AG04450 (cell line): ENCODE measurements at places on chromosomes 5 and 9.
A peak's percentile ranks its signal among the peaks of the same experiment; 100 is the strongest.

DNA sequence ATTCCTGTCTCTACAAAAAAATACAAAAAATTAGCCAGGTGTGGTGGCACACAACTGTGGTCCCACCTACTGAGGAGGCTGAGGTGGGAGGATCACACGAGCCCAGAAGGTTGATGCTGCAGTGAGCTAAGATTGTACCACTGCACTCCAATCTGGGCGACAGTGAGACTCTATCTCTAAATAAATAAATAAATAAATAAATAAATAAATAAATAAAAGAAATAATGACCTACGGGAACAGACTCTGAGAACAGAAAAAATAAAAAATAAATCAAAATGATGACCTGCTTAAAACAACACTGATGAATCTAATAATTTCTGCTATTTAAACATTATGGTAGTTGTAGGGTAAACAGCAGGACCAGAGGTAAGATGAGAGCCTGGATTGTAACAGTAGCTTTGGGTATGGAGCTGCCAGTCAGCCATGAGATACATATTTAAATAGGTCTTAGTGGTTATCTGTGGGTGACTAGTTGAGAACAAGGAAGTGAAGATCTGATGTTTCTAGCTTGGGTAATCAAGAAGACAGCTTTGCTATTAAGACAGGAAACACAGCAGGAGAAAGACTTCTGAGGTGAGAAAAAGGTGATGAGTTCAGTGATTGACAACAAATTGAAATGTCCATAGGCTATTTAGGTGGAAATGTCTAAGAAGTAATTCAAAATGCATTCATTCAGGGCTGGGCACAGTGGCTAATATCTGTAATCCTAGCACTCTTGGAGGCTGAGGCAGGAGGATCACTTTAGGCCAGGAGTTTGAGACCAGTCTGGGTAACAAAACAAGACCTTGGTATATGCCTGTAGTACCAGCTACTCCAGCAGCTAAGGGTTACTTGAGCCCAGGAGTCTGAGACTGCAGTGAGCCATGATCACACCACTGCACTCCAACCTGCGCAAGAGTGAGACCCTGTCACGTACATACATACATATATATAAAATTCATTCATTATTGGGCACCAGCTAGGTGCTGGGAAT, 11.0 kb downstream of the RNF145 start:
- no peak for DNase-seq

DNA sequence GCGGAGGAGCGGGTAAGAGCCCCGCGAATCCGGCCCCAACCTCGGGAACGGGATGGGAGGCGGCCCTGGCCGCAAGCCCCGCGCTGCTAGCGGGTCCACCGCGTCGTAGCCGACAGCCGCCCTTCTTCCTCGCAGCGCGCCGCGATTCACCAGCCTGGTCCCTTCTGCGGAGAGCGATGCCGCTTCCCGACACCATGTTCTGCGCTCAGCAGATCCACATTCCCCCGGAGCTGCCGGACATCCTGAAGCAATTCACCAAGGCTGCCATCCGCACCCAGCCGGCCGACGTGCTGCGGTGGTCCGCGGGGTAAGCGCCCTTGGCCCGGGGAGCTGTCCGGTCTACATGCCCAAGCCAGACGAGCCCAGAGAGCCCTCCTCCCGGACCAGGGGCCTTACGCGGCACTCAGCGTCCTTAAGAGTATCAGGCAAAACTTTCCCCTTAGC, 335 bp downstream of the ROPN1L start:
- DNase-seq: no peak

- DNase-seq: no peak
These were observed 978 bp upstream of the ADCY2 start for GRCh38 chr5:7394889-7395431.

DNA sequence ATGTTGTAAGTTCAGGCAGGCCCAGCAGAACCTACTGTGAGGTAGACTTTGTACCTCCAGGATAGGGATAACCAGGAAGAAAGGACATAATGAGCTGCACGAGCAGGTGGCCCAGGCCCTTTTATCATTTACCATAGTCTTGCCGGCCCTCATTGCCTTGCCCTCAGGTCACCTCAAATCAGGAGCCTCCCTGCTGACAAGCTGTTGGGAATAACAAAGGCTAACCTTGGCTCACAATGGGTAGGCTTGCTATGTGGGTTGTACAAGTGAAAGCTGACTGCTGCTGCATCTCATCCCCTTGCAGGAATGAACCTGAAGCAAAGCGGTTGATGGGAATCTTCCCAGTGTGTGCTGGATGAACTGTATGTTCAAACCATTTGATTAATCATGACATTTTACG, 159.5 kb upstream of the ACTBL2 start:
- DNase-seq: no peak

GRCh38 chr5:14996997-14997396, 125.4 kb upstream of the ANKH start:
- no peak for DNase-seq

- no peak for DNase-seq
These were observed 39.9 kb upstream of the CTSL start for GRCh38 chr9:87685871-87686519.

GRCh38 chr5:5198135-5198534, 58.0 kb downstream of the ADAMTS16 start:
- DNase-seq: no peak

- no peak for DNase-seq
These were observed 125.2 kb downstream of the RAPGEF6 start for GRCh38 chr5:131509801-131510200.

- no peak for DNase-seq
These were observed 271.0 kb downstream of the DNAH5 start for GRCh38 chr5:13673511-13673910.

- no peak for DNase-seq
These were observed 52.2 kb downstream of the SGCD start for GRCh38 chr5:156379206-156379605.

- no peak for DNase-seq
These were observed 38.0 kb upstream of the TCERG1 start for GRCh38 chr5:146409054-146409671.

GRCh38 chr5:92694067-92694466, 887.0 kb downstream of the NR2F1-AS1 start:
- DNase-seq: no peak

GRCh38 chr5:133389066-133389590, 223.2 kb downstream of the FSTL4 start:
- no peak for DNase-seq

- no peak for DNase-seq
These were observed 286.7 kb downstream of the ELAVL2 start for GRCh38 chr9:23539311-23539710.

GRCh38 chr5:140240987-140241706, 61.8 kb downstream of the PFDN1 start:
- DNase-seq: peak; percentile 71
